ENCODE measurements at places on chromosomes 1 and 21.

DNA sequence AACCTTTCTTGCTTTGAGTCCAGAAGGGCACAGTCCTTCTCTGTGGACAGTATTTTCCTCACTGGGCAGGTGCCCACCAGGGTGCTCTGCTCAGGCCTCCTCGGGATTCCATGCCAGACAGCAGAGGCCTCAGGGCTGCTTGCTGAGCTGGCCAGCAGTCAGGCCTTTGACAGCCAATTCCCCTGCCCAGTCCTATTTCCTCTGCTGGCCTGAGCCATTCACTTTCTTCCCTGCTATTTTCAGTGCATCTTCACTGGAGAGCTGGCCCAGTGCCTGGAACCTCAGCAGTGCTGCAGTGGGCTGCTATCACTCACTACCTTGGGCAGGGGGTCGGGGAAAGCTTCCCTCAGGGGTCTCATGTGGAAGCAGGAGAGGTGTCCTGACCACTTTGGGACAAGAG, 33.2 kb downstream of the KCNA10 start:
- no peak for DNase-seq

DNA sequence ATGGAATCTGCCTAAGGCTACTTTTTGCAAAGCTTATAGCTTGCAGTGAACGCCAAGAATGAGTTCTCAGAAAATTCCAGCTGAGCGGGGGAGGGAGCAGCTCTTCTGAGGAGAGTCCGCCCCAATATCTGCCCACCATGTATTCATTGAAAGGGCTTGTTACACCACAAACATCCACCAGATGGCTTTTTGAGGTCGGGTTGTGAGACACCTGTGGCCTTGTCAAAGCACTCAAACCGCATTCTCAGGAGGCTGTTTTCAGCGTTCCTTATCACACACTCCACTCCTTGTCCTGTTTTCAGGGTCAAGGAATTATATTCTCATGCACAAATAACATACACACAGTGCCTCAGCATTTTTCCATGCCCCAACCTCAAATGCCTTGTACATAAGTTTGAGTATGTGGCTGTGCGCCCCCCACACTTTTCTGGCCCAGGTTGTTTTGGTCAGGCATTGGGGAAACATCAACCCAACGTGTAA, 3.9 kb upstream of the C4BPB start:
- DNase-seq: peak; percentile 58

DNA sequence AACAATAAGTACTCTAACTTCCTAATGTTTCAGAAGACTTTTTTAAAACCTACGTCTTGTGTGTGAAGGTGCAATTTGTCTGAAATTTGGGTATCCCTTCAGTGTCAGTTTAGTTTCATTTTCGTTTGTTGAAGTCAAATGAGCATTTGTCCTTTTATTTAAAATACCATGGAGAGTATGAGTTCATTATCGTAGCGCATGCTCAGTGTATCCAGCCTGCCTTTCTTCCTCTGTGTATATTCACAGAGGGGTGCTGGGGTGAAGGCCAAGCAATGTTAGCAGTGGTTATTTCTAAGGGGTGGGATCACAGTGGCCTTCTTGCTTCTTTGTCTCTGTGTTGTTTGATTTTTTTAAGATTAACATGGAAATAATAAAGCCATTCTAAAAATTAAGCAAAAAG, 43.2 kb downstream of the CNN3 start:
- DNase-seq: peak; percentile 54

DNA sequence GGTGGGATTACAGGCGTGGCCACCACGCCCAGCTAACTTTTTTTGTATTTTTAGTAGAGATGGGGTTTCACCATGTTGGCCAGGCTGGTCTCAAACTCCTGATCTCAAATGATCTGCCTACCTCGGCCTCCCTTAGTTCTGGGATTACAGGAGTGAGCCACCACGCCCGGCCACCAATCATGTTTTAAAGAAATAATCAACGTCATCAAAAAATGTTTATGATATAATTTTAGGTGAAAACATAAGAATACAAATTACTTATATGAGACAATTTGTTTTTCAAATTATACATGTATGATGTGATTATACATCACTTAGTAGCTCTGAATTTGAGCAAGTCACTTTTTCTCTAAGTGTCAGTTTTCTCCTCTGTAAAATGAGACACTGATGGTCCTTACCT, 31.6 kb upstream of the SSBP3 start:
- DNase-seq: no peak

DNA sequence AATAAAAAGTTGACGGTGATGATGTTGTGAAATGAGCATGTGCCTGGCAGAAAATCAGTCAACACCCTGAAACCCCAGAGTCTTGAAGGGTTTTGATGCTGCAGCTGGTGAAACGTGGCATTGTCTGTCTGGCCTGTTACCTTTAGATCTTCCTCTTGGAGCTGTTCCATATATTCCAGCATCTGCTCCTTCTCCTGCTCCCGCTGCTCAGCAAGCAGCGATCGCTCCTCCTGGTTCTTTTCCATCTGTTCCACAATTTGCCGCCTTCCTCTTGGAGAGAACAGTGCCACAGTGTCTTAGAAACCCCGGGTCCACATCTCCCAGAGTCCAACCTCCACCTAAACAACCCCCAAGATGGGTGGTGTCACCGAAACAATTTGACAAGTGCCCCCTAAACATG, 15.7 kb downstream of the CFAP45 start:
- no peak for DNase-seq

- DNase-seq: no peak
These were observed 41.0 kb upstream of the LIN9 start for GRCh38 chr1:226349801-226350518.

- DNase-seq: no peak
These were observed 44.7 kb downstream of the PTGFRN start for GRCh38 chr1:116954440-116954839.

GRCh38 chr1:200330741-200331428, 79.0 kb downstream of the ZNF281 start:
- no peak for DNase-seq

- peak; percentile 76 for DNase-seq
These were observed 634.0 kb upstream of the CHRM3 start for GRCh38 chr1:238752327-238752726.

- DNase-seq: no peak
These were observed 126.5 kb downstream of the AKT3 start for GRCh38 chr1:243723458-243724043.

- no peak for DNase-seq
These were observed 18.7 kb upstream of the ADAR start for GRCh38 chr1:154626456-154627256.

DNA sequence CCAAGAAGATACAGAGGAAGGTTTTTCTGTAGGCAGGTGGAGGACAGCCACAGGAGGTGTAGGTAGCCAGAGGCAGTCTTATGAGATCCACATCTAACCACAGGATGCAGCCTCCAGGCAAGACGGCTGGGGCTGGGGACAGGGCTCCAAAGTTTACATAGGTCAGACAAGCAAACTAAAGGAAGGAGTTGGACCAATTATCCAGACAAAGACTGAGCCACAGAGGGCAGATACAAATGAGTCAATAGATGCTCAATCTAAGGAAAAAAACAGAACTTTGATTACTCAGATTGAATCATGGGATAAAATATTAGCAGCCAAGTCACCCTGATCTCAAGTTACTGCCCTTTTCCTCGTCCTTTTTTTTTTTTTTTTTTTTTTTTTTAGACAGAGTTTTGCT, 91.6 kb downstream of the RGS7 start:
- no peak for DNase-seq

DNA sequence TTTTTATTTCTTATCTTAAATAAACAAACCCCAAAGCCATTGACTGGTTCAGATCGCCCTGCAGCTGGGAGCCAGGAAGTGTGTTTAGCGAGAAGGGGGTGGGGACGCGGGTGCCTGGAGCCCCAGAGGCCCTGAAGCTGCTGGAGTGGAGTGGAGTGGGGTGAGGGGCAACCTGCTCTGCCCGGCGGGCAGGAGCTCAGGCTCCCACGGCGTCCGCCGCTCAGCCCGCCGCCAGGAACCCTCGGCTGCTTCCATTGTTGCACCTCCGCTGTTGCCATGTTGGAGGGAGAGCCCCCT, 673 bp downstream of the PIK3C2B start:
- peak; percentile 44 for DNase-seq

- DNase-seq: peak; percentile 55
These were observed 454.6 kb upstream of the RUNX1 start for GRCh38 chr21:35503671-35504070.

GRCh38 chr21:43904331-43904781, 39.3 kb downstream of the AGPAT3 start:
- no peak for DNase-seq

GRCh38 chr1:25544243-25544764, 898 bp downstream of the LDLRAP1 start:
- no peak for DNase-seq

DNA sequence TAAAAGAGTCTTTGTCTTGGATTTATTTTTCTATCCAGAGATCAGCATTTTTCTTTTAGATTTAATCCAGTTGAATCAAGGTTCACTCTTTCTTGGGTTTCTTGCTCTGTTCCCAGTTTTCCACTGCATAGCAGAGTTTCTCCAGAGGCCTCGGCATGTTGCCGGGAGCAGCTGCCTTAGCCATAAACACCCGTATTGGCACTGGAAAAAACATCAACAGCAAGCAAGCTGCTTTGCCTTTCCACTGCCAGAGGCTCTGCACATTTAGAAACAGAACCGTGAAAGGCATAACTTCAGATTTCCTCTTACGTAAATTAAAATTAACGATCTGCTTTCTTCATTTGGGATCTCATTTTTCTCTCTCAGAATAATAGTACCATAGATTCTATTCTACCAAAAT, 181.8 kb upstream of the L1TD1 start:
- no peak for DNase-seq

DNA sequence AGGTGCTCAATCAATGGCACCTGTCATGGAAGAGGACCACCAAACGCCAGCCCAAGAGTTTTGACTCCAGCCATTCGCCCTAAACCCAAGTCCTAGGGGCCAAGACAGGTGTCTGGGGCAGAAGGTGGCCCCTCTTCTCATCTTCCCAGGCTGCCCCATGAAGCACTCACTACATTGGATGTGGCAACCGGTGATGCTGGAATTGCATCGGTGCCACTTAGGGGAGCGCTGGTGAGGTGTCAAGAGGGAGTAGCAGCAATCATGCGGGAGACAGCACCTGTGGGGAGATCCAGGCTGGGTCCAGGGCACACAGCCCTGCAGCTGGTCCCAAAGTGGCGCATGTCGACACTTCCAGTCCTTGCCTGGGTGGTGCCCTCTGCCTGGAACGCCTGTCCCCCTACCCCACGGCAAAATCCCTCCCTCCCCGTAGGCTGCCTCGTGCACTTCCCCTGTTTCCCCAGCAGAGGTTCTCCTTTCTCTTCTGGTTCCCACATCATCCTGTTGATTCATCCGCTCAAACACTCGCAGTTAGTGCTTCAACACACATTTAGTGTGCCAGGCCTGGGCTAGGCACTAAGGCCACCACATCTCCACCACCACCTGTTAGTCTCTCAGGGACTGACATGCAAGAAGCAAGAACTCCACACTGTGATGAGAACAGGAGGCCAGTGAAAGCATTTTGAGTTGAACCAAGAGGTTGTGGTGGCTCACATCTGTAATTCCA, 18.5 kb downstream of the PLA2G2D start:
- DNase-seq: peak; percentile 43

DNA sequence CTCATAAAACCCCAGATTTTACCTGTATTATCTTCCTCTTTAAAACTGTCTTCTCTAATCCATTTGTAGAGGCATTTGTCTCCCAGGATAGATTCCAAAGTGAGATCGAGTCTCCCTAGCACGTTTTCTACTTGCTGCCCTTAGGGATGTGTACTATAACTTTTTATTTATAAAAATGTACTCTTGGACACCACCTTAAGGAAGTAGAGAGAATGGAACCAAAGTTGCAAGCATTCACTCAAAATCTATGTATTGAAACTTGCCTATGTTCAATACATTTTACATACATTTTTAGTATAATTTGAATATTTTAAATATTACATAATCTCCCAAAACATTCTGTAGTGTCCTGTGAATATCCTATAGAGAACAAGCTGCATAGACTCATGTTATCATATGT, 842 bp upstream of the SPRR2A start:
- no peak for DNase-seq

- DNase-seq: no peak
These were observed 221.3 kb downstream of the PLPP3 start for GRCh38 chr1:56357927-56358690.

GRCh38 chr21:14486869-14487268, 59.2 kb downstream of the SAMSN1 start:
- DNase-seq: no peak

DNA sequence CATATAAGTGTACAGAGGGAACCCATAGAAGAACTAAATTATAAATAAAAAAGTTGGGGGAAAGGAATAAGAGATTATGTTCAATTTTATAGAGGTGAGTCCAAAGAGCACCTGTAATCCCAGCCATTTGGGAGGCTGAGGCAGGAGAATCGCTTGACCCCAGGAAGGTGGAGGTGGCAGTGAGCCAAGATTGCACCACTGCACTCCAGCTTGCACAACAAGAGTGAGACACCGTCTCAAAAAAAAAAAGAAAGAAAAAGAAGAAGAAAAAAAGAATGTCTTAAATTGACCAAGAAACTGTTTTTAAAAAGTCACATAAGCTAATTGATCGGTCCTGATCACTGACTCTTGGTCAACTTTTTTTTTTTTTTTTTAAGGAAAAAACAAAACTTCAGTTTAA, 19.1 kb upstream of the ATF3 start:
- DNase-seq: no peak

DNA sequence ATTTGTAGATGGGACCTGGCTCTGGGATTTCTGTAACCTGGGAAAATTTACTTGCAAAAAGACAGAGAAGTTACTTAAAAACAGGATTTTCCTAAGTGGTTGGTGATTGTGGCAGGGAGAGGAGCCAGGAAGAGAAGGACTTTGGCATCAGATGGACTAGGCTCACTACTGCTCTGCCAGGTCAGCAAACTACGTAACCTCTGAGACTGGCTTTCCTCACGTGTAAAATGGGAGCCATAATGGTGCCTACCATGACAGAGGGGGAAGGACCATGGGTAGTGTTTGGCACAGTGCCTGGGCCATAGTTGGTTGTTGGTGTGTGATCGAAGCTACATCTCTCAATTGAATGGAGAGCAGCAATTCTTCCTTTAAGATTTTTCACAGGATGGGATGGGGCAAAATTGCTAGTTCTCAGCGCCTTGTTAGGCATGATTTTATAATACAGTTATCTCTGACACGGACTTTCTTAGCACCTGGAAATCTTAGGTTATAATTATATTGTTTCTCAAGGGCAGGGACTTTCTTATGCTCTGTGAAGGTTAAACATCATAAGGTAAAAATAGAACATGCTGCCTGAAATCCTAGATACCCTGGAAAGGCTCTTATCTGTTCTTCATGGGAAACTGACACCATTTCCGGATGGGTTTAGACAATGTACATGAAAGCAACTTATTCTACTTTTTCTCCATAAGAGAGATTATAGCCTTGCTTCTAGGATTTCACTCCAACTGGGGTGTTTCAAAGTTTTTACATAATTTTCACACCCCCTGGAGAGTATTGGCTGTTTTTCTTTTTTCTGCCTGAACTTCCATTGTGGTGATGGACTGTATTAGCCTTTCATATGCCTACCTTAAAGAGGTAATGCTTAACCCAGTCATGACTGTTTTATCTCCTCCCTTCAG, 10.9 kb downstream of the ROR1 start:
- no peak for DNase-seq
